ENCODE measurements at places on chromosomes 3 and 15.
A peak's percentile ranks its signal among the peaks of the same experiment; 100 is the strongest.

DNA sequence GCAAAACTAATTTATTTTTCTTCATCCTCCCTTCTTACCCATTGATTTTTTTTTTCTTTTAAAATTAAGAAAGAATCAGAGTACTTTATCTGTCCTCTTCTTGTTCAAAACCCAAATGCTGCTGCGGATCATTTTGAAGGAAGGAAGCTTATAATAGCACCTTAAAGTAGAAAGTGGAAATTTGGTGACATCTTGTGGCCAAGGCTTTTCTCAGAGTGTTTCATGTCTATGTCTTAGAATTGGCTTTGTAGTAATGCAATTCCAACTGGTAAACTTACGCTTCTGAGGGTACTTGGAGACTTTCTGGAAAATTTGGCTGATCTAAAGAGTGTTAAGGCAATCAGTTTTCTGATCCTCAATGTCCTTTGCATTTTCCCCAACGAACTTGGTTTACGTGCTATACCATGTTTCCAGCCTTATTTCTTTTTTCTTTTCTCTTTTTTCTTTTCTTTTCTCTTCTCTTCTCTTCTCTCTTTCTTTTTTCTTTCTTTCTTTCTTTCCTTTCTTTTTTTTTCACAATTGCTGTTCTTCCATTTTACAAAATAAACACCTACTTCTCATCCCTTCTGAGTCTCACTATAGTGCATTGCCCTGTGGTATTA, 30.7 kb downstream of the C3orf38 start:
- DNase-seq = peak; percentile 59

- DNase-seq = peak; percentile 77
These were observed 1.1 kb downstream of the NFKBIZ start for GRCh38 chr3:101850246-101851051.

GRCh38 chr3:128707928-128708494, 18.0 kb upstream of the RAB7A start:
- DNase-seq = no peak

- DNase-seq = no peak
These were observed 7.6 kb upstream of the ARHGEF26 start for GRCh38 chr3:154113609-154114008.

- DNase-seq = peak; percentile 5
These were observed 13.0 kb downstream of the MRPL46 start for GRCh38 chr15:88454236-88454635.

GRCh38 chr3:8458711-8459110, 42.9 kb upstream of the LMCD1 start:
- peak; percentile 47 for DNase-seq

GRCh38 chr3:59995563-59995962, 945.7 kb upstream of the CFAP20DC start:
- DNase-seq = no peak

DNA sequence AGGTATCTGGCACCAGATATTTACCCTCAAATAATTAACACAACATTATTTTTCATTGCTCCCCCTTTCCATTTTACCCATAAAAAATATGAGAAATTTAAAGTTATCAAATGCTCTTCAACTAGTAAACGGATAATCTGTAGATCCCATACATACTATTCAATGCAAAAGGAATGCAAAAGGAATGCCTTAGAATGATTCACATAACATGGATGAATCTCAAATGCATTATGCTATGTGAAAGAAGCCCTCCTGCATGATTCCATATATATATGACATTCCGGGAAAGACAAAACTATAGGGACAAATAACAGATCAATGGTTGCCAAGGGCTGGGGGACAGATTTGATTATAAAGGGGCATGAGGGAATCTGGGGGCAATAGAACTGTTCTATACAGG, 195.7 kb downstream of the STT3B start:
- no peak for DNase-seq

DNA sequence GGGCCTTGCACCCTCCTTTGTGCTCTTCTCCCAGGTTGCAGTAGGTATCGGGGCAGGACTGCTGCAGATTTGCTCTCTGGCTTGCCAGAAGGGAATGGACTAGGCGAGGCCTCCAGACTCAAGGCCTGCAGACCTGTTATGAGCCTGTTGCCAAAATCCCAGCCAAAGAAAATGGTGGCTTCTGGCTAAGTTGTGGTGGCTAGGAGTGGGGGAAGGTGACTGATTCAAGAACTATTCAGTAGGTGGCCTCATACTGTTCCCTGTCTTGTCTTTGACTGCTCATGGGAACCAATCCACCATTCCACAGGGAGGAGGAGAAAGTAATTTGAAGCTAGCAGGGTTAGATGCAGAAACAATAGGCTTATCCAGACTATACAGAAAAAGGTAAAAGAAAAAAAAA, 380.4 kb upstream of the PROK2 start:
- DNase-seq = no peak

- DNase-seq = no peak
These were observed 8.9 kb upstream of the EOMES start for GRCh38 chr3:27730774-27731659.

DNA sequence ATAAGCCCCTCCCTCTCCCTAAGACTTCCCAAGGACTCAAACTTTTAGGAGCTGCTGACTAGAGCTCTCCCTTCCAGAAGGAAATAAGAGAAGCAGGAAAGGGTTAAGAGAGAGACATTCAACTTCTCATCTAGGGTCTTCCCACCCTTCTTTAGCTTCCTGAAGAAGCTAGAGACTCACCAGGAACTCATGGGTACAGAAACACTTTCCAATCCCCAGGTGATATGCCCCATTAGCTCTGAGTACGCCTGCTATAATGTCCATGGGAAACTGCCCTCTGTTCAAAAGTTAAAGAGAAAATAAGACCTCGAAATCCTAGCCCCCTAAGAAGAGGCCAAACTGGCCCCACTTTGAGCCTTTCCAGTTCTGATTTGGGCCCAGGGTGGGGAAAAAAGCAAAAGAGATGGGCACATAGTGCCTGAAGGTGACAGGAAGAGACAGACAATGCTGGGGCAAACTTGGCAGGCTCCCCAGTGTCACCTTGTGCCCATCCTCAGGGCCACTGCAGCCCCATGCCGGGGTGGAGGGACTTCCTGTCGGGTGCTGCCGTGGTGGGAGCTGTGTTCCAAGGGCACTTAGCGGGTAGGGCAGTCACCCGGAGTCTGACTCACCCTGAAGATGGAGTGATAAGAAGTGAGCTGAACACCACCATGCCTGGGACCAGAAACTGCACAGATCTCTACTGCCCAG, 29.5 kb downstream of the CCDC12 start:
- DNase-seq = peak; percentile 83

- DNase-seq = peak; percentile 23
These were observed 160.7 kb downstream of the SQOR start for GRCh38 chr15:45795440-45796069.

- no peak for DNase-seq
These were observed 60.8 kb upstream of the POLG start for GRCh38 chr15:89395461-89395871.

- DNase-seq = peak; percentile 87
These were observed 27.9 kb upstream of the TGFBR2 start for GRCh38 chr3:30578479-30578878.

DNA sequence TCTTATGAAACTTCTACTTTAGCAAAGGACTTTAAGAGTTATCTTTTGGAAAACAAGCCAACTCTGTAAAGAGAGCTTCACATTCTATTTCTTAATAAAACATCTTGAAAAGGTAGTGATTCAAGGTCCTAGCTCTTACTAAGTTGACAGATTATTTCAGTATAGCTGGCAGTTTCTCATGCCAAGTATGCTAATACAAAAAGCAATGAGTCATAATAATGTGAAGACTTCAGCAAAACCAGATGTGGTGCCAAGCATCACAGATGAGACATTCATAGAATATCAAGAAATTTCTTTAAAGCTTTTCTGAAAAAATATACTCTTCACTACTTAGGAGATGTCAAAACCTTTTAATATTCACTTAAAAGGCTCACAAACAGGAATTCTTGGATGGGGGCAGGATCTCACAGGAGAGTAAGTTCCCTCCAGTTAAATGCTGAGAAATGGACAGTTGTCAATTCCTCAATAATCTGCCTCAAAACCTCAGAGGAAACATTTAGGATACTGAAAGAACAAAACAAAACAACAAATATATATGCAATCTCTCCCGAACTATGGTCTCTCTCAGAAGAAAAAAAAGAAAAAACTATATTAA, 45.6 kb downstream of the DCBLD2 start:
- DNase-seq = peak; percentile 25

DNA sequence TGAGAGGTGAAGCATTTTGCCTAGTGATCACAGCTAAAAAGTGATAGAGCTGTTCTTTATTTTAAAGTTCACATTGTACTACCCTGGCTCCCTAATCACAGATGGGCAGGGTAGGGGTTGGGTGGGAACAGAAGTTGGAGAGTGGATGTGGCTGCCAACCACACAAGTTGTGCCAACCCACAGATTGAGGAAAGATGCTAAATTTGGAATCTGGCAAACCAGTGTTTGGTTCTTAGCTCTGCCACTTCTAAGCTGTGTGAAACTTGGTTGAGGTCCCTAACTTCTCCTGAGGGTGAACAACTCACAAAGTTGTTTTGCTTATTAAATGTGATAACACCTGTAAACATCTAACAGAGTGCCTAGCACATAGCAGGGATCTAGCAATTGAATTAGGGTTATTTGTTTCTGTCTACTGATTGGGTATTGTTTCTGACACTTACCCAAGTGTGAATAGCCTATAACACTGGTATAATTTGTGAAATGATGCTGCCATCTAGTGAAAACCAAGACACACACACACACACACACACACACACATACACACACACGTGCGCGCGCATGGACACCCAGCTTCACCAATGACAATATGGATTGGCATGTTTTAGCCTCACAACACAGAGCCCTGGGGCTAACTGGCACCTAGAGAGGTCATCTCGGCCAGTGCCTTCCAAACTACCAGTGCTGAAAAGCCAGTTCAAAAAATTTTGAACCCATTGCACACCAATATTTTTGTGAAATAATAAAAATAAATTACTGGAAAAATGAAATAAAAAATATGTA, 25.3 kb downstream of the ADGRG7 start:
- DNase-seq = peak; percentile 33

DNA sequence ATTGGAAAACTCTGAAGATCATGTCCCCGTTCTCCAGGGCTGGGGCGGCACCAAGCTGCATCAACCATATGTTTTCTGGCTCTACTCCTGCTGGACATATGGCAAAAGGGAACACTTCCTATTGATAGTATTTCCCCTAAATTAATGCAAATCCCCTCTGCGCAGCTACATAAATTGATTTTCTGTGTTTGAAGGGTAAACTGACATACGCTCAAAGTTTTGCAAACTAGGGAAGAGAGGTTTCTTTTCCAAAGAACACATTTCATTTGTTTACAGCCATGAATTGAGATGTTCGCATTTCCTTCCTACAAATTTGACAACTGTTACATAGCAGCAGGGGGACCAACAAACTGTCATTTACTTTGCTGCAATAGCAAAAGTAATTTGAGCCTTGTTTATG, 35.9 kb downstream of the CTXND1 start:
- no peak for DNase-seq

- peak; percentile 73 for DNase-seq
These were observed 11.8 kb upstream of the UACA start for GRCh38 chr15:70775160-70775559.

GRCh38 chr3:37094636-37095035, 79.7 kb downstream of the LRRFIP2 start:
- no peak for DNase-seq

DNA sequence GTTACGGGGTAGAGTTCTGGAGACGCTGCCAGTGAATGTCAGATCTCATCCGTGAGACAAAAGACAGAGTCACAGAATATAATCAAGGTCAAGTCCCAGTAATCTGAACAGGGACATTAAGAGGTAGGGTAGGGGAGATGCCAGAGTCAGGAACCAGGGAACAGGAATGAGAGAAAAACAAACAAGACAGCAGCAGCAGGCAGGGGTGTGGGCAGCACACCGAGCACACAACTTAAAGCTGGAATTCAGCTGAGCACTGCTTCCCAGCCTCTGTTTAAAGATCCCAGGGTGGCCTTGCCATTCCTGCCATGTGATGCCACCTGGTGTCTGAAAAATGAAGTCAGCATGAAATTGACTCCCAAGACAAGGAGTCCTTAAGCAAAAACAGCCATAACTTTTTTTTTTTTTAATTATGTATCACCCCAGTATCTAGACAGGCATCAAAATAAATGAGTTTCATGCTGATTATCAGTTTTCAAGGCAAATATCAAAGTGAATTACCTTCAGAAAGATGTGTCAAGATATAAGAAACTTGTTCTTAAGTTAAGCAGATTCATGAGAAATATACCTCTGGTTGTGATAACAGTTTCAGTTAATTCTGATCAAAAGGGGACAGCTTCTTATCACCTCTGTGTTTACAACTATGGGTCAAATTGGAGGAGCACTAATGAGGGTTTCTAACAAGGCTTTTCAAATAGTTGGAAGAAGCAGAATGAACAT, 203.7 kb downstream of the SLC9A9 start:
- DNase-seq = peak; percentile 85

DNA sequence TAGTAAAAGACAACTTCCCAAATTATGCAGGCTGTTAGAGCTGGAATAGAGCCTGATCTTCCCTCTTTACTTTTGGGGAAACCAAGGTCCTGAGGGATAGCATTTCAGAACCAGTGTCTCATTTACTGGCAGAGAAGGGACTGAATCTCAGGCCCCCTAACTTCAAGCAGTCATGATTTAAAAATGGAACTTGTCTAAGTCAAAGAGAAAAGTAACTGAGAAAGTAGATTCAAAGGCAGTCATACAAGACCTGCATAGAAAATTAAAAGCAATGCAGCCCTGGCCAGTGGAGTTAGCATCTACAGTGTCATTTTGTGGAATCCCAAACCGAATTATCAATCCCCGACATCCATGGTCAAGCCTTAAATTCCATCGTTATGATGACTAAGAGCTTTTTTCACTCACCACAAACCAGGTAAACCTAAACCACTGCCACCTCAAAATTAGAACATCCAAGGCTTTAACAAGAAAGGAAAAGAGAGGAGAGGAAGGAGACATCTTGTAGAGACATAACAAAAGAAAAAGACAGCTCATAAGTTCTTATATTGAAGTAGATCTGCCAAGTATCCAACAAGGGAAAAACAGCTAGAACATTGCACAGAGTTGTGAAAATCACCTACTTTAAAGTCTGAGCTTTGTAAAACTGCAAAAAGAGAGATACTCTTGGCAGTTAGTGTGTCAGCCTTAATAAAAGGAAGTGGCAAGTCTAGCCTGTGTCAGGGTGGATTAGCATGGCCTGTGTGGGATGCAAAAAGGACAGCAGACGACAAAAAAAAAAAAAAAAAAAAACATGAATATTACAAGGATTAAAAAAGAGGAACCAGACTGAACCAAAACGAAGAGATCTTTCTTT, 54.1 kb upstream of the CCR2 start:
- DNase-seq = no peak

All from mesenchymal stem cell (in vitro differentiated cells and primary cell).